ENCODE measurements at places on chromosomes 11 and 22. TPM values are rescaled to one million over a fixed set of nuclear protein-coding genes. Genes with fewer than 3 reads are reported as not detected.
A peak's percentile ranks its signal among the peaks of the same experiment; 100 is the strongest.

DNA sequence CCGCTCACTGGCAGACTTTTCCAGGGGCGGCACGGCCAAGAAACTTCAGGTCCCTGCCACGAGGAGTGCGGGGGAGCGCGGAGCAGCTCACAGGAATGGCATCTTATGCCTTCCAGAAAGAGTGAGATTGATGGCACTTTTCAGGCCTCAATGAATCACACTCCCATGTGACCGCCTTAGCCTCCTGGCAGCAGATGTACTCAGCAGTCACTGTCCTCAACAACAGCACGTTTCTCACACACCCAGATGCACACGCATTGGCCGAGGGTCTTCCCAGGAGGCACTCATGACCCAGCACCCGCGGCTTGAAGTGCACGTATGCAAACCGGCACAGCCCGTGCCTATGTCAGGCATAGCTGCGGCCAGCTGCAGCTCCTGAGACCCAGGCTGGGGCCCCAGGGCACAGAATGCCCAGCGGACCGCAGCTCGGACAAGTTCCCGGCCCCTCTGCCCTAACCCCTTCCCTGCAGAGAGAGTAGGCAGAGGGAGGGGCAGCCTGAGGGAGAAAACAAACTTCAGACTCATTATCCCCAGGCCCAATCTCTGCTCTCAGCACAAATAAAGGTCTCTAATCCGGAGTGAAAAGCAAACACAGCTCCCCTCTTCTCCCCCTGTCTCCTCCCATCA lies 48.3 kb downstream of the RPUSD4 start:
- no peak for DNase-seq

GRCh38 chr11:72411623-72412419 lies 22.5 kb downstream of the CLPB start:
- DNase-seq: no peak

Gene P4HA3
- polyA plus RNA-seq: 0.96 TPM

Gene FREY1
- 0.73 TPM for polyA plus RNA-seq

DNA sequence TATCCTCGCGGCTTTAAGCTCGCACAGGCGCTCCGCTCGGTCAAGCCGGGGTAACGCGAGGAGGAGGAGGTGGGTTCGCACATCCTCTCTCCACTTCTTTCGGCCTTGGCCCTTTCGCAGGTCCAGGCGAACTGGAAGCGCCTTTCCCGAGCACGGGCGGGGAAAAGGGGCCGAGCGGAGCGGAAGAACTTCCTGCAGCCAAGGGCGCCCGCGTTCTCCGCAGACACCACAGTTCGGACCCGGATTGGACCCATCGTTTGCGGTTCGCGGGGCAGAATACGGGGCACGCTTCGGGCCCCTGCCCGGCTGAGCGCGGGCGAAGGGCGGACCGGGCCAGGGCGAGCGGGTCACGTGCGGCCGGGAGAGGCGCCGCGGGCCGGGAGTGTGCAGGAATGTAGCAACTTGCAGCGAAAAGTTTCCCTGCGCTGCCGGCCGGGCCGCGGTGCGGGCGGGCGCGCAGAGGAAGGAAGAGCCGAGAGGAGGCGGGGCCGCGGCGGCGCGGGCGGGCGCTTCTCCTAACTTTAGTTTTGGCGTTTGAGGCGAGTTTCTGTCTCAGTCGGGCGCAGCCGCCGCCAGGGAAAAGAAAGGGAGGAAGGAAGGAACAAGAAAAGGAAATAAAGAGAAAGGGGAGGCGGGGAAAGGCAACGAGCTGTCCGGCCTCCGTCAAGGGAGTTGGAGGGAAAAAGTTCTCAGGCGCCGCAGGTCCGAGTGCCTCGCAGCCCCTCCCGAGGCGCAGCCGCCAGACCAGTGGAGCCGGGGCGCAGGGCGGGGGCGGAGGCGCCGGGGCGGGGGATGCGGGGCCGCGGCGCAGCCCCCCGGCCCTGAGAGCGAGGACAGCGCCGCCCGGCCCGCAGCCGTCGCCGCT lies at the start of gene YAP1:
Gene YAP1 (plus strand): TSS at position 552 of the 865 bp plus-strand sequence. CDS start 402 bp downstream, outside the sequence.
- peak; percentile 89 for DNase-seq

Gene ETS1
- polyA plus RNA-seq: 83.5 TPM

Gene BDNF
- polyA plus RNA-seq: 0.16 TPM

GRCh38 chr22:45992737-45993136 lies 15.8 kb upstream of the WNT7B start:
- DNase-seq: no peak

DNA sequence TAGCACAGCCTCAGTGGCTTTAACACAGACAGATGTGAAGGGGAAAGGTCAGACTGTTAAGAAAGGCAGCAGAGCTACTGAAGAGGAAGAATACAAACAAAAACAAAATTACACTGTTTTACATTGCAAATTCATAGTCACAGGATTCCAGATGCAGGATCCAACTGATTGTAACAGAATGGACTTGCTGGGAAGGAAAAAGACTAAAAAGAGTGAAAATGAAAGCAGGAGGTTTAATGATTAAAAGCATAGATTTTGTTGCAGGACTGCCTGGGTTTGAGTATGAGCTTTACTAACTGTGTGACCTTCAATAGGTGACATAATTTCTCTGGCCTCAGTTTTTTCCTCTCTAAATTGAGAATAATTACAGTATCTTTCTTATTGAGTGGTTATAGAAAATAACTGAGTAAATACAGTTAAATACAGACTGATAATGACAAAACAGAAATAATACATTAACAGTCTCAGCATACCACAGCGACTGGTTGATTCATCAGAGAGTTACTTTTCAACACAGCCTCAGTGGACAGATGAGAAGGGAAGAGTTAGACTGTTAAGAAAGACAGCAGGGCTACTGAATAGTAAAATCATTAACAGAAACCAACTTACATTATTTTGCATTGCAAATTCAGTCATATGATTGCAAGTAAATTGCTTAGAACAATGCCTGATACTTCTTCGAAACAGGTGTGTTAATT lies 704.2 kb upstream of the TENM4 start:
- no peak for DNase-seq

Gene FADS1
- 43.1 TPM for polyA plus RNA-seq

DNA sequence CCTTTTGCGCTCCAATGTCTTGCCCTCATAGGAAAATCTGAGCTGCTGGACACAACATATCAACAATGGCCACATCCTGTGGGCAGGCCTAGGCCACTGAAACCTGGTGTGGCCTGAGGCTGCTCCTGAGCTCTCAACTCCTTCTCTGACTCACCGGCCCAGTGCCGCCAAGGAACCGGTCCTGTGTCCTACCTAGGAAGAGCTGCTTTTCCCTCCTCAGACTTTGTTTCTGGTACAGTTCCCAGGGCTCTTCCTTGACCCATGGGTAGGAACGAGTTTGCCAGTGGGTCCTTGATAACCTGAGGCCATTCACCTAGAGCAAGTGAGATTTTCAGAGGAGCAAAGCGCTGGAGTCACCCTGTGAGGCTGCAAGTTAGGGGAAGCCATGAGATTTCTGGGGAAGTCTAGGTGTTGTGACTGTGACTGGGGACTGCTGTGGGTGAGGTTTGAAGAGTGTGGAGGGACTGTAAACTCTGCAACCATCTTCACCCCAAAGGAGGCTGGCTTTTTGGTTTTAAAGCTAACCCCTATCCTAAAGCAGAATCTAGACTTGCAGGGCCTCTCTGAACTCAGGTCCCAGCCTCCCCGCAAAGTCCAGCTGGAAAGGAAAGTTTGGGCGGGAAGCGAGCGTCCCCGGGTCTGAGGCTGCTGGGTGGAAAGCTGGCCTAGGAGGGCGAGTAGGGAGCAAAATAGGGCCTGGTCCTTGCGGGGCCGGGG lies 12.0 kb upstream of the PAX6 start:
- DNase-seq: no peak

- DNase-seq: no peak
Measured at GRCh38 chr11:12525466-12526055, 148.2 kb downstream of the PARVA start.

Gene CRYBA4
- not detected for polyA plus RNA-seq

Data from left renal pelvis (tissue), 4 donors.